ENCODE measurements at places on chromosomes 16 and 17. TPM values are rescaled to one million over a fixed set of nuclear protein-coding genes. Genes with fewer than 3 reads are reported as not detected.

Gene HEATR9
- not detected for total RNA-seq

Gene CD300LF
- not detected for total RNA-seq

Gene HBQ1
- not detected for total RNA-seq

Gene NOG
- total RNA-seq, result 7.0 TPM

Gene WNK4
- total RNA-seq, result not detected

Gene PFN1
- 263 TPM for total RNA-seq

Gene PRR15L
- not detected for total RNA-seq

Gene VTN
- 3.3 TPM for total RNA-seq

Gene INTS2
- total RNA-seq, result 11.9 TPM

Gene TTYH2
- 1.8 TPM for total RNA-seq

Gene ACAP1
- total RNA-seq, result not detected

Gene SLC2A4
- total RNA-seq, result not detected

Gene OR1F1
- not detected for total RNA-seq

Gene GP1BA
- total RNA-seq, result not detected

Gene TPSG1
- total RNA-seq, result 1.9 TPM

Gene C16orf82
- total RNA-seq, result not detected

Gene DNAH9
- total RNA-seq, result not detected

Data from MG63 (cell line).